ENCODE measurements at places on chromosomes 7 and 10.

DNA sequence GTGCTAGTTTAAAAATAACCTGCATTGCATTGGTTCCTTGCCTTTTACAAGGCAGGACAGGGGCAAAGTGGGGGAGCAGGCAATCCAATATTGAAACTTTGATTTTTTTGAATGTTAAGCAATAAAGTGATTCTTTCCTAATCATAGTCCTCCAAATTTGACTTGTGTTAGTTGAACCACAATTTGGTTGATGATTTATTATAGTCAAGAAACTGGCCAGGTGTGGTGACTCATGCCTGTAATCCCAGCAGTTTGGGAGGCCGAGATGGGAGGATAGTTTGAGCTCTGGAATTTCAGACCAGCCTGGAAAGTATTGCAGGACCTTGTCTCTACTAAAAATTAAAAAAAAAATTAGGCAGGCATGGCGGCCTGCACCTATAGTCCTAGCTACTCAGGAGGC is 27.9 kb upstream of the ABLIM1 start:
- DNase-seq = no peak

- no peak for DNase-seq
Observed at GRCh38 chr10:81943583-81943982, 68.6 kb downstream of the NRG3 start.

- DNase-seq = no peak
Observed at GRCh38 chr10:88253-88652, 39.2 kb upstream of the TUBB8 start.

DNA sequence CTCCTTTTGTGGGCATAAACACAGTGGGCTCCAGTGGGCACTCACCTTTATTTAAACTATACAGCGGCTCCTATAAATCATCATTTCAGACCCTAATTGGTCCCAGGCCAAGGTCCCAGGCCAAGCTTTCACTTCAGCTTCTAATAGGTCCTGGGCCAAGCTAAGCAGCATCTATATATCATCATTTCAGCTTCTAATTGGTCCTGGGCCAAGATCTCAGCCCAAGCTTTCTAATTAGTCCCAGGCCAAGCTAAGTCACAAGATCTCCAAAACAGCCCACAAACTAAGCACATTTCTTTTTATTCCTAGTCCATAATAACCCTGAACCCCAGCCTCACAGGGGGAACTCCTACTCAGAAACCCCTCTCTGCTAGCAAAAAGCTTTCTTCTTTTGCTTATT is 47.1 kb downstream of the ZNF680 start:
- no peak for DNase-seq

- DNase-seq = no peak
Observed at GRCh38 chr10:28623483-28623882, 53.8 kb upstream of the BAMBI start.

DNA sequence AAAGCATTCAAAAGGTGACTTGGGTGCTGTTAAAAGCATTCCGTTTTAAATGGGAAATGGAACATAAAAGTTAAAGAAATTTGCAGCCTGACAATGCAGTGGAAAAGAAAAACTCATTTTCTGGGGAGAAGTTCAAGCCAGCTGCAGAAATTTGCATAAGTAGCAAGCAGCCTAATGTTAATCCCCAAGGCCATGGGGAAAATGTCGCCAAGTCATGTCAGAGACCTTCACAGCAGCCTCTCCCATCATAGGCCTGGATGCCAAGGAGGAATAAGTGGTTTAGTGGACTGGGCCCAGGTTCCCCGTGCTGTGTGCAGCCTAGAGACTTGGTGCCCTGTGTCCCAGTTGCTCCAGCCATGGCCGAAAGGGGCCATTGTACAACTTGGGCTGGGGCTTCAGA is 154.2 kb downstream of the PKD1L1 start:
- DNase-seq = no peak

- DNase-seq = no peak
Observed at GRCh38 chr7:105353752-105354328, 34.9 kb downstream of the SRPK2 start.

DNA sequence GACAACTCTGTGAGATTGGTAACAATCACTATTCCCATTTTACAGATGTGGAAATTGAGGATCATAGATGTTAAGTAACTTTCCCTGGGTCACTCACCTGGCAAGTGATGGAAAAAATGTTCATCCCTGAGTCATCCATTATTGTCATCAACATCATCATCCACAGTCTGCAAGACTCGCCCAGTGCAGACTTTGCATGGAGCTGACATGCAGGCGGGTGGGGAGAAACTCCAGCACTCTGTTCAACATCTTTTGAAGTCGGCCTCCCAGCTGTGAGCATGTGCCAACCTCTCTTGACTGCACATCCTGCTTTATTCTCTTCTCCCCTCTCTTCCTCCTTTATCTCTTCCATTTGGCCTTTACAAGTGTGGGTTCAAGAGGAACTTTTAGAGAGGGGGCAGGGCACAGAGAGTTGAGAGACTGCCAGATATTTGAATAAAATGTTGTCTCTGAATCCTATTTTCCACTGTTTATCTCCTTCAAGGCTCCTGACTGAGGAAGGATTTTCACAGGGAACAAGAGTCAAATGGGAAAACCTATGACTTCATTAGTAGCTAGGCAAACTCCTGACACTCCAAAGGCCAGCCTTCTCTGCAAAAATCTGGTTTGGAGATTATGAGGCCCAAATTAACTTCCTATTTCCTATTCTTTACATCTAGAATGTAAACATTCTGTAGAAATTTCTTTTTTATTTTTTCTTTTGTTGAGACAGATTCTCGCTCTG is 283.7 kb upstream of the PODXL start:
- no peak for DNase-seq

- DNase-seq = no peak
Observed at GRCh38 chr7:36280840-36281812, 108.5 kb upstream of the ANLN start.

DNA sequence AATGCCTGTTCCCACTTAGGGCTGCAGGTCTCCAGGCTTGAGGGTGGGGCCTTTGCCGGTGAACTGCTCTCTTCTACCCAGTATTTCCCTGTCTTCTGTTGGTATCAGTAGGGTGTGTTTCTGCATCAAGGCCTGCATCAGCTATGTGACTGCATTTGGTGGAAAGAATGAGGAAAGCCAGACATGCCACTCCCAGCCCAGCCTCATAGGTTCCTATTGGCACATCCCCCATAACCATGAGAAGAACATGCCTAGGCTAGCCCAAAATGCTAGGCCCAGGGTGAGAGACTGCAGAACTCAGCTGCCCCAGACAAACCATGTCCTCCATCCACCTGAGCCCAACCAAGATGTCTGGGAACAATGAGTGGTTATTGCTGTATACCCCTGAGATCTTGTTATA is 380.3 kb upstream of the ADARB2 start:
- no peak for DNase-seq

All from stimulated activated CD8-positive, alpha-beta memory T cell treated with anti-CD3 and anti-CD28 coated beads, Interleukin-7, amount 100 ng/mL, for 1 hour (primary cell).